ENCODE measurements at places on chromosomes 7 and 10.

DNA sequence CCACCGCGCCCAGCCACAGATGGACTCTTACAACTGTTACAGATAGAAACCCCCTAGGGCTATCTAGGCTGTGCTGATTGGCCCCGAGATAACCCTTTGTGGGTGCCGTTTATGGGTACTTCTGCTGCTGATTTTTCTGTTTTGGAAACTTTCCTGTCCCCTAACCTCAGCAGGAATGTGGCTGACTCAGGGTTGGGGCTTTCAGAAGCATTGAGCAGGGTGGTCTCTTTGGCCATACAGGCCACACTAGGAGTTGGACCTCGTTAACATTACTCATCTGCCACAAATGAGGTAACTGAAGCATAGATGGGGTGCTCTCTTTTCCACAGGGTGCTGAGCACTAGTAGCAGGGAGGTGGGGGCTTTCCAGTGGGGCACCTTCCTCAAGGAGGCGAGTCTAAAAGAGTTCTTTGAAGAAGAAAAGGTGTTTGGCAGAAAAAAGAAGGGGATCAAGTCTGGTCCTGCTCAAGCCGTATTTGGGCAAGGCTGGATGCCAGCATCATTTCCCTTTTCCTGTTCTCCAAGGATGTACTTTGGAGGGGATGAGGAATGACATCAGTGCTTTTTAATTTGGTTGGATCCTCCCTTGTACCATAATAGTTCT, 6.4 kb downstream of the ZSCAN25 start:
- DNase-seq = peak; percentile 9

GRCh38 chr10:30373596-30374327, 24.7 kb upstream of the MTPAP start:
- DNase-seq = peak; percentile 41

GRCh38 chr7:1242606-1243289, 10.1 kb downstream of the UNCX start:
- DNase-seq = no peak

- no peak for DNase-seq
Observed at GRCh38 chr7:10703059-10703458, 270.6 kb upstream of the PHF14 start.

DNA sequence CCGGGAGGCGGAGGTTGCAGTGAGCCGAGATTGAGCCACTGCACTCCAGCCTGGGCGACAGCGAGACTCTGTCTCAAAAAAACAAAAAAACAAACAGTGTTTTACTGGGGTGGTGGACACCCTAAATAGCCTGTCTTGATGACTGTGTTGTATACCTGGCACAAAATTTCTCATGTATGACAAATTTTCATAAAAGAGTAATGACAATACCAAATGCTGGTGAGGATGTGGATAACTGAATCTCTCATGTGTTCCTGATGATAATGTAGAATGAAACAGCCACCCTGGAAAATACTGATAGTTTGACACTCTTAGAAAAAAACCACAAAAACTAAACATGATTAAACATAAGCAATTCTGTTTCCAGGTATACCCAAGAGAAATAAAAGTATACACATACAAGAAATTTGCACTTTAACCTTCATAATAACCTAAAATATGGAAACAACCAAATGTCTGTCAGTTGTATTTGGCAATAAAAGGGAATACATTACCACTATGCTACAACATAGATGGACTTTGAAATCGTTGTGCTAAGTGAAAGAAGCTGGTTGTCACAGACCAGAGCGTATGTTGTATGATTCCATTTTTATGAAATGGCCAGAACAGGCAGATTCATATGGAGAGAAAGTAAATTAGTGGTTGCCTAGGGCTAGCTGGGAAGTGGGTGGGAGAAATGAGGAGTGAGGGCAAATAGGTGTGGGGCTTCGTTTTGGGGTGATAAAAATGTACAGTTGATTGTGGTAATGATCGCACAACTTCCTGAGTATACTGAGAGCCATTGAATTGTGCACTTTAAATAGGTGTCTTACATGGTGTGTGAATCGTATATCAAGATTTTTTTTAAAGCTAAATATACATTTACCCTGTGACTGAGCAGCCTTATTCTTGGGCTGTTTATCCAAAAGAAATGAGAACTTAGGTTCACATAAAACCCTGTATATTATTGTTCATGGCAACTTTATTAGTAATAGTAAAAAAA, 12.5 kb downstream of the WDR37 start:
- no peak for DNase-seq

- no peak for DNase-seq
Observed at GRCh38 chr7:106916679-106917078, 51.6 kb downstream of the PIK3CG start.

GRCh38 chr10:60277656-60278055, 112.0 kb downstream of the ANK3 start:
- DNase-seq = no peak

- peak; percentile 85 for DNase-seq
Observed at GRCh38 chr10:33334805-33335550, 511 bp upstream of the NRP1 start.

DNA sequence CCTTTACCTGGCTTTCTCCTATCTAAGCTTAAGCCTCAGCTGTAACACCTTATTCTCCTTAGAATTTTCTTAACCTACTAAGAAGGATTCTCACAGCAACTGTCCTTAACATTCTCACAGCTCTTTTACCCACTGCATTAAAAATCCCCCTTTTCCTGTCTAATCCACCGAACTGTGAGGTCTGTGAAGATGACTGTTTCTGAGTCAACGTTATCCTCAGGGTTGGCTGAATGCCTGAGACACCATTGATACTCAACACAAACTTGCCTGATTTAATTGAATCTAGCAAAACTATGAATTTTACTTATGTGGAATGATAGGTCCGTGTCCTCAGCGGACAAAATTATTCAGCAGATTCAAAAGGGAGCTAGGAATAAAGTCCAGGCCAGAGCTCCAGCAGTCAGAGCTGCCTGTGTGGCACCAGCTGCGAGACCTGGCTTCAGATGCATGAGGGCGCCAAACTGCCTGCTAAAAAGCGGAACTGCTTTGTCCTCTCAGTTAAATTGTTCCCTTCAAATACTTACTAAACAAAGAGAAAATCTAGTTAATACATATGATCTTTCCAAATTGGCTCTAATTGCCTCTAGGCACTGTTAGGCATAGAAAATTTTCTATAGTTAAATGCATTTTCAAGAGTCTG, 33.4 kb upstream of the VWDE start:
- DNase-seq = peak; percentile 53

GRCh38 chr10:103448746-103449145, 3.4 kb downstream of the CALHM2 start:
- DNase-seq = no peak

- peak; percentile 68 for DNase-seq
Observed at GRCh38 chr10:100518761-100519241, 860 bp downstream of the SEC31B start.

All from ecto neural progenitor cell (in vitro differentiated cells).